ENCODE measurements at places on chromosomes 1 and 21.

DNA sequence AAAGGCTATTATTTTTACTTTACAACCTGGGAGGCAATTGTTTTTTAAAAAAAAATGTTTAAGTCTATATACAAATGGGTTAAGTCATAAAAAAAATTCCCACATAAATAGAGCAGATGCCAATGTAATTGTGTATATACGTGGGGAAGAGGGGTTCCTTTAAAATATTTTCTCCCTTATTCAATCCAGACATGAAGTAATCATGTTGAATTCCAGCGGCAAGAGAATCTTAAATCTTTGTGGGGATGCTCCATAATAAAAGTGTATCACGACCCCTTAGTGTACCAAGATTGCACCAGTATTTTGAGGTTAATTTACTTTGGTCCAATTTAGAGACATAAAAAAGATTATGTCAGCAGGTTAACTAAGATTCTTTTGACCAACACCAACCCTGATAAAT is 62.1 kb downstream of the ARID4B start:
- DNase-seq = no peak

GRCh38 chr1:168202941-168203654 is 22.7 kb upstream of the SFT2D2 start:
- DNase-seq = no peak

GRCh38 chr21:45598109-45598508 is 45.4 kb upstream of the PCBP3 start:
- DNase-seq = no peak

GRCh38 chr1:241095847-241096246 is 261.2 kb downstream of the RGS7 start:
- no peak for DNase-seq

DNA sequence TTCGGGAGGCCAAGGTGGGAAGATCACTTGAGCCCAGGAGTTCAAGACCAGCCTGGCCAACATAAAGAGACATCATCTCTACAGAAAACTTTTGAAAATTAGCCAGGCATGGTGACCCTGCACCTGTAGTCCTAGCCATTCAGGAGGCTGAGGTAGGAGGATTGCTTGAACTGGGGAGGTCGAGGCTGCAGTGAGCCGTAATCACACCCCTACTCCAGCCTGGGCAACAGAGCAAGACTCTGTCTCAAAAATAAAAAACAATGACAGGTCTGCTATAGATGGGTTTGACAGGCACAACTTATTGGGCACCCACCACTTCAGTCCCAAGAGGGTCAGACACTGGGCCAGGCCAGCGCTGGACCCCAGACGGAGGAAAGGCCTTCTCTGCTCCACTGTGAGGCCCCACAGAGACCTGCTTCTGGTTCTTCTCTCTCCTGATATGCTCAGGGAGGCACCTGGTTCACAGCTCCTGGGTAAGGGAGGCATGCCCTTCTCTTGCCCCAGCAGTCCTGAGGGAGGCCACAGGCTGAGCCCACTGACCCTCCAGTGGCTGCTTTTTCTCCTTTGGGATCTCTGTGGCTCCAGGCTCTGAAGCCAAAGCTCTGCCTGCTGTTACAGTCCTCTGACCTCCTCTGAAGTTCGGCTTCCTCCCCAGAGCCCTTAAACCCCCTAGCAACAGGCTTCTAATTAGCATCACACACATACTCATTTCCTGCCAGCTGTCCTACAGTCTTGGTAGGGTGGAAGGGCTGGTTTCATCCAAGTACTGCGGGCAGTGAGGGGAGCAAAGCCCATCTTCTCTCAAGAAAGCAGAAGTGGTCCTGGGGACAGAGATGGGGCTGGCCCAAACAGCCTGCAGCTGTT is 14.4 kb downstream of the S100A16 start:
- DNase-seq = peak; percentile 83

- DNase-seq = no peak
These were observed 82.3 kb downstream of the TBX19 start for GRCh38 chr1:168362991-168363390.

GRCh38 chr1:66262208-66262963 is 271.6 kb upstream of the SGIP1 start:
- no peak for DNase-seq

DNA sequence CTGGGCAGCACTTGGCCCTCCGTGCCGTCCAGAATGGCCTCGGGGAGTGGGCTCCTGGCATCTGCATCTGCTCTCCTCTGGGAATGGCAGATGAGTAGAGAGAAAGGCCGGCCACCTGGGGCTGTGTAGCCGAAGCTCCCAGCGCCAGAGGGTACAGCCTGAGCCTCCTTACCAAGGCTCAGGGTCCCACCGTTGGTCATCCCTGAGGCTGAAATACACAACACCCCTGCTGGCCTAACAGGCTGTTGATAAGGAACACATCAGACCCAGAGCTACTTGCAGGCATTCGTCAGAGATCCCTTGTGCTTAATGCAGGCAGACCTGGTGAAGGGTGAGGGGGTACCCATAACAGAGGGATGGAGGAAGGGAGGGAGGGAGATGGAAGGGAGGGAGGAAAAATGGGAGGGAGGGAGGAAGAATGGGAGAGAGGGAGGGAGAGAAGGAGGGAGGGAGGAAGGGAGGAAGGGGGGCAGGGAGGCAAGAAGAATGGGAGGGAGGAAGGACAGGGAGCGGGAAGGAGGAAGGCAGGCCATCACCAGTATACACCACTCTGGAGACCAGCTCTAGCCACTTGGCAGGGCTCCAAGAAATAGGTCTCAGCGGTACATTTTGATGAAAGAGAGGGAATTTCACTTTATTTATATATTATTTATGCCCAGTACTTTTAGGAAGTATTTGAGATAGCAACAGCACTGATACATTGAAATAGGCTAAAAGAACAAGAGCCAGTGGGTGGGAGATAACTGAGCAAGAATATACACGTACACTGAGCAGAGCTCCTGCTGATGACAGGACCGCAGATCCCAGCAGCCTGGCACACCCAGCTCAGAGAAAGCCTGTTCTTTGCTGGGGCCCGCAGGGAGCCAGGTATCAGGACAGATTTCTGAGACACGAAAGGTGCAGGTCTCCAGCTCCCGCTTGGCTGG is 315.0 kb upstream of the VAMP3 start:
- DNase-seq = no peak

- no peak for DNase-seq
These were observed 46.9 kb downstream of the SKI start for GRCh38 chr1:2274929-2275475.

DNA sequence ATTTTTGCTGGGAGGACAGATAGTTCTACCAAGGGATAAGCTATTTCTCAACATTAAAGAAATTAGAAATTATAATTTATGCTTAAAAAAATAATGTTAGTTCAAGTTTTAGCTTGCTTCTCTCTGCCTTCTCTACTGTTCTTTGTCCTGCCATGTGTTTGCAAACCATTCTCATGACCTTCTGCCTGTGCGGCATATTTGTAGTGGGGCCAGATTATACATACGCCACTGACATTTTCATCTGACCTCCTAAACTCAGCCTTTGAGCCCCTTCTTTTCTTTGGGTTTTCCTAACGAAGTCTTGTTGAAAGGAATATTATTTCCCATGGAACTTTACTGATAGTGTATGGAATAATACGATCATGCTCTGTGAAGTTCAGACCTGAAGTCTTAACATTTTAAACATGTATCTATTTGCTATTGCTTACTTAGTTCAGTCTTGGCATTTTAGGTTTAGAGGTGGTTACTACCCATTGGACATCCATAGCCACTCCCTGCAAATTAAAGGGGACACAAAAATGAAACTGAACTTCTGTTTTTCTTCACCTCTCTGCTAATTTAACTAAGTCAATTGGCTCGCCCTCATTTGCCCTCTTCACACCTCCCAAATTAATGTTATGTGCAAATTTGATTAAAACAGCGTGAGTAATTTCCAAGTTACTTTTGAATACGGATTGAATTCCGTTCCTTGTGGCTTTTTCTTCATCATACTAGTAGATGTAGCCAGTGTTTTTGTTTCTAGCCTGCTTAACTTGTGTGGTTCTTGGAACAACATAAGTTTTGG is 15.6 kb downstream of the LRRC8D start:
- no peak for DNase-seq

DNA sequence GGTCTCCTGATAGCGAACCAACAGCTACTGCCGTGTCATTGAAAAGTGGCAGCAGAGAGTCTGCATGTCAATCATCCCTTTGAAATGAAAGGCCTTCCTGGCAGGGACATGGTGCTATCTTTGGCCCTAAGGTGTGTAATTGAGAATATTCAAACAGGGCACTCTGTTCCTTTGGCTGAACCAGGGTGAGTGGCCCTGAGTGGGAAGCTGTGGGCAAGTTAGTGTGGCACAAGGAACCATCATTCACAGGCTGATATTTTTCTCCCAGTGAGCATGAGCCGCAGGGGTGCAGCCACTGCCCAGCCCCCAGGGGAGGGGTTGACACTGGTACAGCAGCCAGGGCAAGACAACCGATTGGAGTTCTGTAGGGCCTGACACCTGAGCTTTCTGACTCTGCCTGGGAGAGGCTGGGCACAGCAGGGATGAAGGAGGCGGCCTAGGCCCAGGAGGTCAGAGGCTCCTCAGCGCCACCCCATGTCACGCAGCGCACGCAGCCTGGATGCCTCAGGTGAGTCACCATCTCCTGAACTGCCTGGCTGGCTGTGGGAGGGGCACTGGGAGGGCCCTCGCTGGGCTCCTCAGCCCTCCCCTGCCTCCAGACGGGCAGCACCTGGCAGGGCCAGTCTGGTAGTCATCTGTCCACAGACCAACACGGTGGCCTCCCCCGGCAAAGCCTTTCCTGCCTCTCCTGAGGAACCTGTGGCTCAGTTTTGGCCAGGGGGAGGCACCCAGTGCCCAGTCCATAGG is 13.2 kb downstream of the QSOX1 start:
- DNase-seq = no peak

- DNase-seq = no peak
These were observed 1.6 kb downstream of the TMEM200B start for GRCh38 chr1:29121936-29122681.

DNA sequence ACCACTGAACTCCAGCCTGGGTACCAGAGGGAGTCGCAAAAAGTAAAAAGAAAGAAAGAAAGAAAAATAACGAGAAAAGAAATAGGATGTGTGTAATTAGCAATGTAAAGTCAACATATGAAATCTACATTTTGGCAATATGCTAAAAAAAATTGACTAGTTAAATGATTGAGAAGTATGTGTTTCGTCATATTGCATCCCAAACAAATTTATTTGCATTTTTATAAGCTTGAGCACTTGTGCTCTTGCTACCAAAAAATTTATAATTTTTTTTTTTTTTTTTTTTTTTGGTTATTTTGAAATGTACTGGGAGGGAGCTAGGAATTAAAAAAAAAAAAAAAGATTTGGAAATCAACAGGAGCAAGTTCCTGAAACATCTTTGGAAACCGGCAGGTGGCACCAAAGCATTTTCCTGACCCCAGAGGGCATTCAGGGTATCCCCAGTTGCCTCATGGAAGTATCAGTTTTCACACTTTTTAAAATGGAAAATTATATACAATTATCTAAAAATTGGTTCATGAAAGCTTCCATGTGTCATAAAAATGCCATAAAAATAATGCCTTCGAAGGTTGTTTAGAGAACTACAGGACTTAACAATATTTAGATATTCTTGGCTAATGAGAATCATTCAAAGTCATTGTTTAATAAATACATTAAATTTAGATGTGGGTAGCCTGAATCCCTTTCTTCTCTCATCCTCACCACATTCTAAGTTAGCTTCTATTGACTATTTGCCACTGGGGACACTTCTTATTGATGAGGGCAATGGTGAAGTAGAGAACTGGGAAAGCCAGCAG is 4.8 kb upstream of the HEATR1 start:
- DNase-seq = no peak

DNA sequence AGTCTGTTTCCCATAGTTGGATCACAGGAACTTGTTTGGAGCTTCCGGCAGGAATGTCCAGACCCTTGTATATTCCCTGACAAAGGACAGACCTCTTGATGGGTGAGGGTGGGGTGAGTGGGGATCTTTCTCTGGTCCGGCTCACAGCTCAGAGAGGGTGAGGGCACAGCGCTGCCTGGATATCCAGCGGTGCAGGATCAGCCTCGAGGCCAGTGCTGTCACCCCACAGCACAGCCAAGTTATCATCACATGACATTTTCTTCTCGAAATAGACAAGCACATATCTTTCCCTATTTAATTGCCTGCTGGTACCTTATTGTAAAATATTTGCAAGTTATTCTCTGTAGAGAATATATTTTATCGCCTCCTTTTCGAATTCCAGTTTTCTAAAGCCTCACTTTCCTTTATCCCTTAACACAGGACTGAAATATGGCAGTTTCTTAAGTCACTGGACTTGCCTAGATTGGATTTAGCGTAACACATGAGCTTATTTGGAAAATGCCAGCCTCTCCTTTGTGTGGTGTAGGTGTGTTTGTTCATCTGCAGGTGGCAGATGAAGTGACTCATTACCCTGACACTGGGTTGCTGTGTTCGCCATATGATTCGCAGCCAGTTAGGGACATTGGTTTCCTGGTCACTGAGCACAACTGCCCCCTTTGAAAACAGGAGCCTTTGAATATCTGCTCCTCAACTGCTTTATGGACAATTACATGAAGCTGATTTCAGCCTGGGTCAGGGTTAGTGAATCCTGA is 21.4 kb downstream of the CLIC6 start:
- DNase-seq = peak; percentile 76

- no peak for DNase-seq
These were observed 20.7 kb upstream of the STMN1 start for GRCh38 chr1:25926731-25927496.

- DNase-seq = no peak
These were observed 42.6 kb downstream of the UBE2G2 start for GRCh38 chr21:44758781-44759627.

DNA sequence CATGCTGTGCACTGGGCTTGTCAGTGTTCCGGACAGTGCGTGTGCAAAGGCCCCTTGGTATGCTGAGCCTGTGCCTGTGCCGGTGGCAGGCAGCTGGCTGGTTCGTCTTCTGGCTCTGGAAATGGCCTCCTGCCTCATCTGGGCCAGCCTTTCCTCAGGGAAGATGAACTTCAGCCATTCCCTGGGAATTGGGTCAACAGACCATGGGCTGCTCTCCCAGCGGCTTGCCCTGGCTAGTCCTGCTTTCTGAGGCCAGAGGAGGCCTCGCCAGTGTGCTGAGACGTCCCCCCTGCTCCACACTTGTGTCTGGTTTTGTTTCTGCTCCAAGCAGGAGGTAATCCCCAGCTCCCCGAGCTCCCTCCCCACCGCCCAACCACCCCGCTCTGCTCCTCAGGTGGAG is 32.6 kb upstream of the RD3 start:
- no peak for DNase-seq

DNA sequence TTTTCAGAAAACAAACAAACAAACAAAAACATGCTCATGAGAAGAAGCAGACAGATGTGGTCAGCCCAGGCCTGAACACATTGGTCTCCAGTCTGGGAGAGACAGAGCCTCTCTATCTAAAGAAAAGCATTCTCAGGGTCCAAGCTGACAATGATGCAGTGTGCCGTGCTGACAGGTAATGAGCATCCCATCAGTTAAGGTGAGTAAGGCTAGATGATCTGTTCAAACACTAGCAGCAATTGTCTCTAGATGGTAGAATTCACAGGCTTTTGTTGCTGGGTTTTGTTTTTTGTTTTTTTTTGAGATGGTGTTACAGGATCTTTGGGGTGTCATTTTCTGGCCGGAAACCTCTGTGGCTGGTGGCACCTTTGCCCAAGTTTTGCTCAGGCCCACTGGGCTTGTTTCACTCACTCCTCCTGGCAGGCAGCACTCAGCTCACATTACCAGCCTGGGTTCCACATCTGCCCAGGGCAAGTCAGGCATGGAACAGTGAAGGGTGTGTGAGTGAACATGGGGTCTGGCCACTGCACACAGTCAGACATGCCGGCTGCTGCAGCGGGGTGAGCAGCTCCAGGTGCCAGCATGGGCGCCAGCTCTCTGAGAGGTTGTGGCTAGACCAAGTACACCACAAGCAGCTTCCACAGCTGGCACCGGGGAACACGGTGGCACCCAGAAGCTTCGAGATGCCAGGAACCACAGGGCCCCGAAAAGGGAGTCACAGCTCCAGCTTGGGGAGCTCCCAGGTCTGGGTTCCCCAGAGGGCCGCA is 2.5 kb upstream of the C1QA start:
- DNase-seq = no peak

GRCh38 chr1:198157847-198158725 is 1.3 kb downstream of the NEK7 start:
- DNase-seq = no peak

Measured in NCI-H1436 treated with DMSO at 0.1 percent for 48 hours (cell line).